NCI-H526 treated with DMSO at 0.1 percent for 48 hours (cell line): ENCODE measurements at places on chromosomes 6 and 20.

GRCh38 chr6:150037526-150038201, 12.3 kb upstream of the RAET1L start:
- DNase-seq: no peak

- no peak for DNase-seq
Measured at GRCh38 chr6:113068570-113068969, 721.4 kb downstream of the RFPL4B start.

DNA sequence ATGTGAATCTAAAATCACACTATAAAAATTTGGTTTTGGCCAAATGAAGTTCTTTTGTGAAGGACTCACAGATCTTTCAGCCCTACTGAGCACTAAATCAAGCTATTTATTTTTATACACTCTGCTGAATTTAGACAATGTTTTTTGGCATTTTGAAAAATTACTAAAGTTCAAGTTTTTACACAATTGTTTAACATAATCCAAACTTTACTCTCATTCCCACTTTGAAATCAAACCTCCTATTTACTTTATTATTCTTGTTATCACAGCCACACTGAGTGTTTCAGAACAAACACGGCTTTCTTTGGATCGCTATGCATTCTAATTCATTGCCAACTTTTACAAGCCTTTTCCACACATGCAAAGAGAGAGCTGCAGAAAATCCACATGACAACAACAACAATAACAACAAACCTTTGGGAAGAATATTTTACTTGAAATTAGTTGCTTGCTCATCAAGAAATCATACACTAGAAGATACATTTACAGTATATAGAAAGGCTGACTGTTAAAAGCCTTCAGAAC, 49.1 kb upstream of the TMEM30A start:
- DNase-seq: no peak

DNA sequence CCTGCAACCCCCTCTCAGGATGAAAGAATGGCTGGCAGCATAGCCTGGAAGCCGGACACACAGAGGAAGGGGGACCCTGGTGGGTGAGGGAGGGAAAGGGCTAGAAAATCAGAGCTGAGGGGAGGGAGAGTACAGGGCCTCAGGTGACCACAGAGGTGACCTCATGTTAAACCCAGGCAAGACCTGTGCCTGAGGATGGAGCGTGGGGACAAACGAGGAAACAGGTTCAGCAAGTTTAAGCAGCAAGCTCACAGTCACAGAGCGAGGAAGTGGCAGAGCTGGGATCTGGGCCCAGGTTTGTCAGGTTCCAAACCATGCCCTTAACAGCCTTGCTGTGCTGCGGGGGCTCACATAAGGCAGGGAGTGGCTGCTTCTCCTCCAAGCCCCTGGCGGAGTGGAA, 4.0 kb upstream of the BPI start:
- no peak for DNase-seq

GRCh38 chr20:33606118-33606771, 55.9 kb upstream of the C20orf144 start:
- DNase-seq: no peak

GRCh38 chr6:122969999-122970533, 26.0 kb upstream of the CLVS2 start:
- DNase-seq: no peak

GRCh38 chr6:70651326-70651905, 16.3 kb upstream of the SMAP1 start:
- no peak for DNase-seq

DNA sequence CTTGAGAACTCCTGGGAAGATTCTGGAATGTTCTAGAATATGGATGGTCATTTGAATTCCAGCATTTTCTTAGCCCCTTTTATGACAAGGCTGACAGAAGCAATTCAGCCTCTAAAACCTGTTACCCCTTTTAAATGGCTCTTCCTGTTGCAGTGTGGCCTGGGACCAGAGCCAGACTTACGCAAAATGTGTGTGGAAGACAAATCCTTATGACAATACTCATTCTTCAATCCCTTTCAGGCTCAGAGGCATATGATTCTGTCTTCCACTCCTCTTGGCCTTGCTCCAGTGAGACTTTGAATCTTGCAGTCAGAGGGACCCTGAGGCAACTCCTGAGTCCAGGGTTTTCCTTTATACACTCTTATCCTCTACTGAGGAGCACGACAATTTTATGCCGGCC, 287.0 kb downstream of the CLIC5 start:
- no peak for DNase-seq

GRCh38 chr6:167572106-167572505, 247.2 kb downstream of the TTLL2 start:
- no peak for DNase-seq

DNA sequence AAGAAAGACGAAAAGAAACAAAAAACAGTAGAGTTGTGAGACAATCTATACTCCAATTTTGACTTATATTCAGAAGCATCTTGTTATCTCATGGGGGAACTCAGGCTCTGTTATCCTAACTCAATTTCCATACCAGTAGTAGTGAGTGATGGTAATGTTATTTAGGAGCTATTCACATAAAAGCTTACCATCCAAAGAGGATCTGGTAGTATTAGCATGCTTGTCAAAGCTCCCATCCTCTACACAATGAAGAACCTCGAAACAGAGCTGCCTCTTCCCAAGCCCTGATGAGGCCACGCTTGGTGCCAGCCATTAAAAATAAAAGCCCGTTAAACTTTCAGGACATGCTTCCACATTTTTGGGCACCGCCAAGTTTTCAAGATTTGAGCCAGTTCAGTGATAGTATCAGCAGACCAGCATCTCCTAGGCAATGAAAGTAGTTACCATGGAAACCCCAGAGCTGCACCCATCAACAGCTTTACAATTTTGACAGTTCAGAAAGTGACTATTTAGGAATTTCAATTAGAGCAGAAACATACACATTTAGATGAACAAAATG, 173.3 kb downstream of the CD83 start:
- no peak for DNase-seq

DNA sequence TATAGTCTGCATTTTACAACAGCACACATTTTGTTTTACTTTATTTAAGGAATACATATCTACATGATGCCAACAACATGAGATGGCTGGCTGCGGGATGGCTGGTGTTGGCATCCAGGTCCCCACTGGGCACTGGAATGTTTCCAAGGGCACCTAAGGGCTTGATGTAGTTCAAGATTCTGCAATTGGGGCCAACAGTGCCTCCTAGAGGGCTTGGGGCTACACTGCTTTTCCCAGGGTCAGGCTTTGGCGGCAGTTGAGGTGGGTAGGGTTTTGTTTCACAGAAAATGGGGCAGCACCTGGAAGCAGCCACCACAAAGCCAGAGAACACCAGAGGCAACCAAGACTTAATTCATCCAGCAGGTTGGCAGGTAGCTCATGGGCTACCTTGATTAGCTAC, 202.2 kb upstream of the PRND start:
- DNase-seq: no peak

- no peak for DNase-seq
Measured at GRCh38 chr20:49045440-49046086, 549 bp upstream of the CSE1L start.

- no peak for DNase-seq
Measured at GRCh38 chr6:23611776-23612381, 514.1 kb upstream of the NRSN1 start.

DNA sequence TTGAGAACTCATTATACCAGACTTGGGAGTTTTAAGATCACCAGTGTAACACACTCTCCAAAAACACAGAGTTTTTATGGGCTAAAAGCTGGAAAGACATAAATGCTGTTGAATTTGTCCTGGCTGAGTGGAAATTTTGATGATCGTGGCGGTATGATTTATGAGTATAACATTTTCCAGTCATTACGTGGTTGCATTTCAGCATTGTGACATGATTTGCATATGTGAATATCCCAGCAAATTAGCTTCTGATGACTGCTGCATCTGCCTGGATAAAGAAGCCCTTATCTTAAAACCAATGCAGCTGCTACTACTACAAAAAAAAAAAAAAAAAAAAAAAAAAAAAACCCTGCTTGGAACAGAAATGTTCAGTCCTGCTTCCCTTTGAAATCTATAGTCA, 850.9 kb downstream of the TFAP2A start:
- DNase-seq: peak; percentile 52

- no peak for DNase-seq
Measured at GRCh38 chr20:57878786-57879424, 169.1 kb upstream of the PMEPA1 start.

GRCh38 chr6:82259389-82259788, 11.8 kb upstream of the IBTK start:
- DNase-seq: no peak

DNA sequence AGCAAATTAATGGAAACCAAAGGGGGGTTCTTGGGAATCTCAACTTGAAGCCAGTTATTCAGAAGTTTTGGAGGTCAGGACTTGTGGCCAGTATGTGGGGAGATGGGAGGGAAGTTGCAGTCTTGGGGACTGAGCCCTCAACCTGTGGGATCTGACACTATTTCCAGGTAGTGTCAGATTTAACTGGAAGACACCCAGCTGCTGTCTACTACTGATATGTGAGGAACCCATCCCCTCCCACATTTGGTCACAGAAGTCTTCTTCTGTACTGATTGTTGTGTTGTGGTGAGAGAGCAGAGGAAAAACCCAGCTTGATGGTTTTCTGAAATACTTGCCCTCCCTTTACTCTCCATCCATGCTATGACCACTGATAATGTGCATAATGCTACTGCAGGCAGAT, 134.0 kb downstream of the QRSL1 start:
- no peak for DNase-seq

DNA sequence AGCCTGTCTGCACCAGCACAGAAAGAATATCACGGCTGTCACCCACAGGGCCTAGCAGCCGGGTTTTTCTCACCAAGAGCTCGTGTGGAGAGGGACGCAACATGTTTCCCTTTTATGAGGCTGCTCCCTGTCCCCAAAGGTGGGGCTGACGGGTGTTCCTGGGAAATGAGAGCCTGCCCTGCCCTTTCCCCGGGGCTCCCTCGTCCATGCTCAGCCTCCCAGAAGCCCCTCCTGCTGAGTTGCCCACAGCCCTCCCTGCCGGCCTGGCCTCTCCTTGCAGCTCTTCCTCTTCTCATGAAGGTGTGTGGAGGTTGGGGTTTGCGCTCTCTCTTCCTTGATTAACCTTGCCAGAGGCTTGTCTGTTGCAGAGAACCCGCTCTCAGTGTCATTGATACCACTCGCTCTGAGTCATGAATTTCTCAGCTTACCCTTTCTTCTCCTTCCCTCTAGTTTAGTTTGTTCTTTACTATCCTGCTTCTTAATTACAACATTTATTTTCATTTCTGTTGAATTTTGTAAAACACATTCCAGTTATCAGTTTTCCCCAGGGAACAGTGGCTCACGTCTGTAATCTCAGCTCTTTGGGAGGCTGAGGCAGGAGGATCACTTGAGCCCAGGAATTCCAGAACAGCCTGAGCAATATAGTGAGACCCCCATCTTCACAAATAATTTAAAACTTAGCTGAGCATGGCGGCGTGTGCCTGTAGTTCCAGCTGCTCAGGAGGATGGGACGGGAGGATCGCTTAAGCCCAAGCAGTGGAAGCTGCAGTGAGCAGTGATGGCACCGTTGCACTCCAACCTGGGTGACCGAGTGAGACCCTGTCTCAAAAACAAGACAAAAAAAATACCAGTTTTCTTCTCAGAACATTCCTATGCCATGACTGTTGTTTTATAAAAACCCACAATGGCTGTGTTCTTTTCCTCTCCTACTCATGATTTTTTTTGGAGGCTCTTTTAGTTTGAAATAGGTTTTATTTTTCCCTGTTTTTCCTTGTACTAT, 103.8 kb downstream of the TMEM242 start:
- no peak for DNase-seq

- DNase-seq: no peak
Measured at GRCh38 chr20:24254480-24254879, 214.9 kb upstream of the SYNDIG1 start.

- no peak for DNase-seq
Measured at GRCh38 chr6:13730704-13731103, 19.1 kb upstream of the RANBP9 start.

GRCh38 chr6:30599625-30600324, 17.3 kb downstream of the PPP1R10 start:
- no peak for DNase-seq

- DNase-seq: no peak
Measured at GRCh38 chr6:37477191-37477590, 22.5 kb downstream of the CCDC167 start.

DNA sequence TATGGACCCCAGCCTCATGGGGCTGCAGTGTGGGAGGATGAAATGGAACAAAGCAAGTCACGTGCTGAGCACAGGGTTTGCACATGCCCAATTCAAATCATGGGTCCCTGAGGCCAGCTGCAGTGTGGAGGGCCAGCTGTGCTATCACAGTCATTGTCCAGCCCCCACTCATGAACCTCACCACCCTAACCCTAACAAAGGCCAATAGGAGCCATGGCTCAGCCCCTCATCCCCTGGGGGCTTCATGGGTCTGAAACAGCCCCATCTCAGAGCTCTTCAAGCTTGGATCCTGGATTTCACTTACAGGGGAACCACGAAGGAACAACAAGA, 125.6 kb upstream of the MAFB start:
- DNase-seq: no peak

GRCh38 chr6:17971128-17972073, 16.0 kb downstream of the KIF13A start:
- DNase-seq: no peak

GRCh38 chr6:169239181-169239580, 14.5 kb downstream of the THBS2 start:
- DNase-seq: no peak

- DNase-seq: no peak
Measured at GRCh38 chr20:32052090-32052777, at the start of gene HCK. TSS of gene HCK (plus strand) at chr20:32052242.

- DNase-seq: no peak
Measured at GRCh38 chr6:35739645-35740524, 3.1 kb downstream of the ARMC12 start.

DNA sequence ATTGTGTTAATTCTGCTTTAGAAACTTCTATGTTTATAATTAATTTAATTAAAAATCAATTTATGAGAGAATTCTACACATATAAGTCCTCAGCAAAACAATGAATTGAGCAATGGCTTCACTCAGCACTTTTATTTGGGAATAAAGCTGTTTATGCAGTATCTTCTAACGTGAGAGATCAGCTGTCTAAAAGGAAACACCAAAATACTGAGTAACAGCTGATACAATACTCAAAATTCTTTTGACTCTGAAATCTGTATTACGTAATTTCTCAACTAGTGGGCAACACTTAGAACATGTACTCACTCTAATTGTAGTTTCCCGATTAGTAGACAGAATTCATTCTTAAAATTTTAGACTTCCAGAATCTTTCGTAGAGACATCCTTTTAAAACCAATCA, 49.8 kb downstream of the MAP3K7 start:
- DNase-seq: no peak

GRCh38 chr6:86459978-86460377, 477.4 kb upstream of the HTR1E start:
- peak; percentile 76 for DNase-seq

DNA sequence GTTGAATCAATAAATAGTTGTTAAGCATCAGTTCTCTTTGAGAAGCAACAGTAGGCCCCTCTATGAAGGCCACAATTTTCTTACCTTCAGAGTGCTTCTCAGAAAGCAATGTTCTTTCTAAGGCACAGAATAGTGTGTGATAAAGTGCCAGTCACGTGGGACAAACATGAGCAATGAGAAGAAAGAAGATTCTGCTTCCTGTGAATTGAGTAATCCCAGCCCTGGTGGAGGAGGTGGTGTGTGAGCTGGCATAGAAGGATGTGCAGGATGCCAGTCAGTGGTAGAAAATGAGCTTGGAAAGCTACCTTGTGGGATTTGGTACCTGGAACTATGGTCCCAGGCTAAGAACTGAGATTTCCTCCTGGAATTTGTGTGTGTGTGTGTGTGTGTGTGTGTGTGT, 21.7 kb downstream of the KIZ start:
- DNase-seq: no peak
